ENCODE measurements at places on chromosomes 3 and 15.
A peak's percentile ranks its signal among the peaks of the same experiment; 100 is the strongest.

DNA sequence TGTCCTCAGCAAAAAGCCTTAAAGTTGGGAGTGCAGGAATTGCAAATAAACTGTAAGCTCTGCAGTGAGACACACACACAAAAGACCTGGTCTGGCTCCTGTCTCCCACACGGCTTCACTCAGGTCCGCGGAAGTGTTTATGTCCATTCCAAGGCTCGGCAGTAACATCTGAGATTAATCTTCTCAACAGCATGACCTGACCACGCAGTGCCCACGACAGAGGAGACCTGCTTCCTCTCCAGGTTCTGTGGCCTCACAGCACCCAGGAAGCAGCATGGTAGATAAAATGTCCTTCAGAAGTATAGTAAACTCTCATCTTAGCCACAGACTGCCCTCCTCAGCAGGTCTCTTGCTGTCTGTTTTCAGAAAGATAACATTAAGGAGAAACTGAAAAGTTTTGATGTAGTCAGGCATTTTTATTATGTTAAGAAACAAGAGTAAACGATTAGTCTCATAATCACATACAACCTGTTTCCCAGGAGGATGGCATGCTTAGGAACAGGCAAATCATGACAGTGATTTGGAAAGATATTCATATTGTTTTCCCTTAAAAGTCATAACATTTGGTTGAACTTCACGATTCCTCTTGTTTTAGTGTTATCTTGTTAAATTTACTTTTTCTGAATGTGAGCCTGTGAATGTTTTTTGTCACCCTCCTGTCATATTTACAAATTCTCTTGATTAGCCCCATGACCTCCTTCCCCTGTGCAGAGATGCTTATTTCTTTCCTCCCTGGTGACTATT, 34.6 kb downstream of the CD200R1L start:
- no peak for DNase-seq

GRCh38 chr3:39413691-39414420, 7.3 kb downstream of the RPSA start:
- DNase-seq = no peak

DNA sequence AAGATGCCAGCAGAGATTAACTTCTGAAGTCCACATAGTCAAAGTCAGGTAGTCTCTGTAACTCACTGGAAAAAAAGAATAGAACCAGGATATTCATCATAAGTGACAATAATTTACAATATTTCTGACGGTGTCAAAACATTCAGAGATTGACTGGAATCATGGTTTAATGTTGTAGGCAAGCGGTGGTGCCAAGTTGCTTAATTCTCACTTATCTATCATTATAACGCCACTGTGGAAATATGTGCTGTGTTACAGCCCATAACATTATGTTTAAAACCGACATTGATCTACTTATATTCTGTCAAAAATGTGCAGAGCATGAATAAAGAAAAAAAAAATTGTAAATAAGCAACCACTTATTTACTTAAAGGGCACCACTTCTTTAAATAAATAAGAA, 801.7 kb downstream of the DIPK2A start:
- no peak for DNase-seq

DNA sequence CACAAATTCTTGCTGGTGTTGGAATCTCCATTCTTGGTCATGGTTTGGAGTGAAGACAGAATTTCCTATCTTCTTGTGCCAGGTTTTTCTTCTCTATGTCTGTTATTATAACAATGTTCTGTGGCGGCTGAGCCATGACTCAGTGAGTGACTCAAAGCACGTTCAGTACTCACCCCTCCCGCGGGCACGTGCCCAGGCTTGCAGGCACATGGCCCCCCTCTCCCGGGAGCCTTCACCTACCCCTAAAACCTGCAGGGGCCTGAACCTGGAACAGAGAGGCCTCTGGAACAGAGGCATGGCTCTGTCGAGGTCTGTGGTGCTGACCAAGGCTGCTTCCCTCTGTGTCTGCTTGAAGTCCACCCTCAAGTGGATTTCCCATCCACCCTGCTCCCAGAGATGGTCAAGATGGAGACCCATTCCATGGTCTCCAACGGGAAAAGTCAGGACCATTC, 27.6 kb downstream of the PLXNB1 start:
- peak; percentile 95 for DNase-seq

DNA sequence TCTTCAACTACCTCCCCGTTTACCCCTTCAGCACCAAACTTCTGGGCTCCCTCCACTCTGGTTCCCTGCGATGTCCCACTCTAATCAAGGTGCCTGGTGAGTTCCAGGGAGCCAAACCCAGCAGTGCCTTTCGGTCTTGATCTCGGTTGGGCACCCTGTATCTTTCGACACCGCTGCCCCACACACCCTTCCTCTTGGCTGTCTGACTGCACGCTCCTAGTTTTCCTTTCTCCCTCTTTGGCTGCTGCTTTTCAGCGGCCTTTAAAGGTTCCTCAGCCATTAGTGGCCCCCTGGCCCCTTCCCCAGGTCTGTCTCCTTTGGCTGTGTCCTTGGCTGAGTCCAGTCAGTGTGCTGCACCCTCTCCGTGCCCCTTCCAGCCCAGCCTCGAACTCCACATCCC, 784 bp downstream of the TTLL3 start:
- no peak for DNase-seq

DNA sequence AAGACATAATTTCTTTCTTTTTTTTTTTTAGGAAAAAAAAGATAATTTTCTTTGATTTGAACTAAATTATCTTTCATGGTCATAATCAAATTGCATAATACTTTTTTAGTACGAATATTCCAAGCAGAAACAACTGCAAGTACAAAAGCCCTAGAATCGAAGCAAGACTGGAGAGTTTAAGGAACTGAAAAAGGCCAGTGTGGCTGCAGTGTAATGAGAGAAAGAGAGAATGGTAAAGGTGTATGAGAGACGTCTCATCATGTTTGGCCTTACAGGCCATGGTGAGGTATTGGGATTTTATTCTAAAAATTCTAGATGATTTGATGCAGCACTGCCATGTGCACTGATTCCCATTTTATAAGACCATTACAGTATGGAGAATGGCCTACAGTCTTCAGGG, 180.9 kb downstream of the SUCNR1 start:
- no peak for DNase-seq

DNA sequence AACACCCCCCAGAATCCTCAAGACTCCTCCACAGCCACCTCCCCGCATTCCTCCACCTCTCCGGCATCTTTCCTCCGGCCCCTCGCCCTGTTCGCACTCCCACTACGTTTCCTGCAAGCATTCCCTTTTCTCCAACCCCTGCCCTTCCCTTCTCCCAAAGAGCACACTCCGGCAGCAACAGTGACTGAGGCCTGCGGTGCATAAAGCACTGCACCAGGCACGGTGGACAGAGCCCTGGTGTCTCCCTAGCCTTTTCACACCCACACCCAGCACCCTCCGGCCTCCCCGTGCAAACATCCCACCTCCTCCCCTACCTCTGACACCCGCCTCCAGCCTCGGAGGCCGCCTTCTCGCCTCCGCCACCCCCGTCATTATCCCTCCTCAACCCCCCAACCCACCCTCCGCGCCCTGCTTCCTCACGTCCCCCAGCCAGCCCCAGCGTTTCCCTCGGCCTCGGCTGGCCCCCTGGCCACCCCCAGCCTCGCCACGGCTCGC, 577 bp downstream of the ZNF148 start:
- no peak for DNase-seq

Data from RWPE2 (cell line).